Lower lobe of right lung (tissue), 2 donors: ENCODE measurements at places on chromosomes 1 and 21. TPM values are rescaled to one million over a fixed set of nuclear protein-coding genes. Genes with fewer than 3 reads are reported as not detected.

- no peak for DNase-seq
- no peaks in the 10 kb centered on the region for H3K4me1 ChIP-seq
- H3K27me3 ChIP-seq: no peaks in the 10 kb centered on the region
Observed at GRCh38 chr1:177909416-177909815, 60.4 kb downstream of the SEC16B start.

DNA sequence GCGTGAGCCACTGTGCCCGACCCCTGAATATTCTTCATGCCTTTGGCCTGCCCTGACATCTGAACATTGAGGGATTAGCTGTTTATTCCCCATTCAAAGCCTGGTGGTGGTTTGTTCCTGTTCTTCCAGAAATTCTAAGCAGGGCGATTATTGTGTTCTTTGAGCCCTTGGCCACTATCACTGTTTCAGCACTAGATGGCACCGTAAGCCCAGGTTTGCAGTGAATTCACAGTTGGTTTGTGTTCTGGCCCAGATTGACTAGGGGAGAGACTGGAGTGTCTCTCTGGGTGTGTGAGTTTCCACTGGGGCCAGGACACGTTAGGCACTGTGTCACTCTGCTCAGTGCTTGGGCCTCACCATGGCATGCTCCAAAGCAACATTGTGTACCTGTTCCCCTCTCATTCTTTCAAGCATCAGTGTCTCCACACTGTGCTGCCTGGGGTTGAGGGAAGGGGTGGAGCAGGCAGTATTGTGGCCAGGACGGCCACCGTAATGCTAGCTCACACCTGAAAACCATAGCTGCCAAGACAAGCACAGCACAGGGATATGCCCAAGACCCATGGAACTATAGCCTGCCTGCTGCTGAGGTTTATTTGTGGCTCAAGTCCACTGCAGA, 52.7 kb downstream of the PKN2 start:
- peaks cover 3% of the 10 kb centered on the region for H3K4me1 ChIP-seq
- H3K27me3 ChIP-seq: no peaks in the 10 kb centered on the region
- no peaks in the 10 kb centered on the region for H3K36me3 ChIP-seq
- DNase-seq: no peak
- no peak overlapping the region for H3K27ac ChIP-seq
- no peak overlapping the region for H3K4me3 ChIP-seq

DNA sequence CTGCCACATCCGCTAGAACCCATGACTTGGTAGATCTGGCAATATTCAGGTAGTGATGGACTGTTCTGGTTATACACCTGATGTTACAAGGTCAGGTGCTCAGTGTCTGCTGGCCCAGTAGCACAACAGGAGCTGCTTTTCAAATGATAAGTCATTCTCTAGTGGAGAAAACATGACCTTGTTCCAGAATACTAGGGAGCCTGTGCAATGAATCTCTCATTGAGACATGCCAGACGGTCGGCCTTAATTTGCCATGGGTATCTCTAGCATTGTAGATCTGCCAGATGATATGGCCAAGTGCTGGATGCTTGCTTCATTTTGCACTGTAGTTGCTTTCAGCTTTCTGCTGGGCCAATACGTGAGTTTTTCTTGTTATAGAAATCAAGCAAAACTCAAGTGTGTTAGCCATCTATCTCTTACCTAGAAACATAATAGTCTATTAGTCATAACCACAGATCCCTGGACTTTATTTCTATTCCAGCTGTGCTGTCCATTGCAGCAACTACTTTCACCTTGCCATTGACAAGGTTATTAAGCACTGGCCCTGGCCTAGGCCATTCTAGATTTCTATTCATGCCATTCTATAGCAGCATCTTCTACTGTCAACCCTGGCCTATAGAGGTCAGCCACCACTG, 13.9 kb upstream of the CENPF start:
- H3K27me3 ChIP-seq: peaks cover 4% of the 10 kb centered on the region
- no peak overlapping the region for H3K4me3 ChIP-seq
- no peak for DNase-seq
- H3K4me1 ChIP-seq: no peaks in the 10 kb centered on the region
- H3K27ac ChIP-seq: no peak overlapping the region
- H3K36me3 ChIP-seq: no peaks in the 10 kb centered on the region

Gene CFHR4
- total RNA-seq: not detected

Gene PCNT
- 36.5 TPM for total RNA-seq

- no peak overlapping the region for H3K4me3 ChIP-seq
- no peak for DNase-seq
- H3K27me3 ChIP-seq: no peaks in the 10 kb centered on the region
- no peak overlapping the region for H3K27ac ChIP-seq
- H3K36me3 ChIP-seq: no peaks in the 10 kb centered on the region
Observed at GRCh38 chr1:56045477-56045876, 533.9 kb downstream of the PLPP3 start.

Gene SYPL2
- total RNA-seq: 1.5 TPM

- H3K36me3 ChIP-seq: peaks cover 30% of the 10 kb centered on the region
- no peak overlapping the region for H3K4me3 ChIP-seq
- peaks cover 45% of the 10 kb centered on the region for H3K4me1 ChIP-seq
- H3K27me3 ChIP-seq: no peaks in the 10 kb centered on the region
- H3K27ac ChIP-seq: peak overlapping the region; percentile 90
Observed at GRCh38 chr1:203631349-203631748, 4.7 kb downstream of the ATP2B4 start.

Gene NTPCR
- total RNA-seq: 29.5 TPM

Gene THEMIS2
- 161 TPM for total RNA-seq

DNA sequence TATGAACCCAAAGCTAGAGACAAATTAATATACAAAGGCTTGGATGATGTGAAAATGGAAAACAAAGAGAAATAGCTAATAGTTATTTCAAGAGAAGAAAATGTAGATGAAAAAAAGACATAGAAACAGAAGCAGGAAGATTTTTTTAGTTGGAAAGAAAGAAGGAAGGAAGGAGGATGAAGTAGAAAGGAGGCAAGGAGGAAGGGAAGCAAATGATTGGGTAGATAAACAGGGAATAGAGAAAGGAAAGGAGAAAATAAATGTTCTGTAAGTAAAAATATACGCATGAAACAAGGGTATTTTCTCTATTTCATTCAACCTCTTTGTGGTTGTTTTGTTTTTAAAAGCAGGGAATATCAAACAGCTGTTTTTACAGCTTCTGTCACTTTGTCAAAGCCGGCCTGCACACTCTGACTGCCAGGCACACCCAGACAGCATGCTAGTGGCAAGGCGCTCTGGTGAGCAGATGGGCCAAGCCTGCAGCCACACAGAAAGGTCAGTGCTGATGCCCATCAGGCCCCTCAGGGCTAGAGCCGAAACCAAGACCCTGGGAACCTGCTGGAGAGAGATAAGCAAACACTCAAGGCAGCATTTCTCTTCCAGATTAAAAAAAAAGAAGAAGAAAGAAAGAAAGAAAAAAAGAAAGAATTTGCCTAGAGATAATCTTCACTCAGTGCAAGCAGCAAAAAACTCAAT, 72.9 kb upstream of the CTTNBP2NL start:
- no peaks in the 10 kb centered on the region for H3K27me3 ChIP-seq
- H3K4me3 ChIP-seq: no peak overlapping the region
- H3K4me1 ChIP-seq: peaks cover 6% of the 10 kb centered on the region
- no peak overlapping the region for H3K27ac ChIP-seq
- DNase-seq: no peak

DNA sequence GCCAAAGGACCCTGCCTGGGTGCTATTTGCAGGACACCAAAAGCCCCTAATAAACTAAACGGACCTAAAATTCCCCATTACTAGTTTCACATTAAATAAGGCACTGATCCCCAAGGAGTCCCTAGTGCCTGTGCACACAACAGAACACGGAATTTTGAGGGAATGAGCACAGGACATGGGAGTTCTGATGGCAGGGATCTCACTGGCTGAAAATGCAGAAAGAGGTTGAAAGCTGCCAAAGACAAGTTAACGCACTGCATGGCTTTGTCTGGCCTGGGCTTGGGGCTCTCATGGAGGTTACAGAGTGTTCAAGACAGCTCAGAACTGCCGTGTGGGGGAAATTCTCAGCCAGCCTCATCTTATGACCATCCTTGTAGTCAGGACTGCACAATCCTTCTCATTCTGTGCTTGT, 15.6 kb upstream of the ATP1B1 start:
- DNase-seq: no peak
- no peak overlapping the region for H3K27ac ChIP-seq

Gene OR2G6
- total RNA-seq: not detected

DNA sequence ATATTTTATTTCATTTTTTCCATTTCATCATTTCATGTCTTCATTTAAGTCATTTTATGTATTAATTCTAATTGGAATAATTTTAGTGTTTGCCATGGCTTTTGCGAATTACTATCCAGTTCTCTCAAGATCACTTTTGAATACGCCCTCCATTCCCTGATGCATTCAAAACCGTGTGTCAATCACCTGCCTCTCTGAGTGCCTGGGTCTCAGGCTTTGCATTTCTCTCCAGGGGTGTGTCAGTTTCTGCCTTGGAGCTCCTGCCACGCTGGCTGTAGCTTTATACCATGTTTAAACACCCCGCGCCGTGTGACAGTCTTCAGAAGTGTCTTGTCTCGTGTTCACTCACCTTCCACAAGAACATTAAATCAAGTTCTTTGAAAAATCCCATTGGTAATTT, 7.4 kb upstream of the DNMT3L start:
- no peak for DNase-seq
- H3K27ac ChIP-seq: no peak overlapping the region
- H3K27me3 ChIP-seq: no peaks in the 10 kb centered on the region
- H3K36me3 ChIP-seq: no peaks in the 10 kb centered on the region
- H3K4me1 ChIP-seq: no peaks in the 10 kb centered on the region
- no peak overlapping the region for H3K4me3 ChIP-seq

DNA sequence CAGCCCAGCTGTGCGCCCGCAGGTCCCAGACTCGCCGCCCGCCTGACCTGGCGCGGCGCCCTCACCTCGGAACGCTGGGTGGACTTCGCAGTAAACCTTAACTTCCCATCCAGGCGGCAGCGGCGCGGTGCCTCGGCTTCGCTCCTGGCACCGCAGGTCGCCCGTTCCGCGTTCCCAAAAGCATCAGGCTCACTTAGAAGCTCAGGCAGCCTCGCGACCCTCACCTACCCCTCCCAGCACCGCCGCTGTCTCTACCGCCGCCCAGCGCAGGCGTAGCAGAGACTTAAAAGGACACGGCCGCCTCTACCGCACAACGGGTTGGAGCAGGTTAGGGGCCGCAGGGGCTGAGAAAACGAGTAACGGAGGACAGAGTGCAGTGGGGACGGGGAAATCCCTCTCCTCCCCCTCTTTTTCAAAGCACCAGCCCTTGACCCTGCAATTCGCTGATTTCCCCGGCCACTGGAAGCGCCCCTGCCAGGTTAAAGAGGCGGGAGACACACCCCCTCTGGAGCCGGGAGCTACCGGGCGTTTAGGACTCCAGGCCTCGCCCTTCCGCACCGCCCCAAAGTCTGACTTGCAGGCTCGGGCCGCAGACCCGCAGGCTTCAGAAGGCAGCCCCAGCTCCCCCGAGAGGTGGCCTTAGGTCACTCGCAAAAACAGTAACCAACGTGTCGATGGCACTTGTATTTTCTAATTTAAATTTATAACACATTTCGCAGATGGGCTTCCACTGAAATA, 328.5 kb downstream of the FAM72C start:
- peak overlapping the region; percentile 21 for H3K4me3 ChIP-seq
- H3K27me3 ChIP-seq: peaks cover 59% of the 10 kb centered on the region
- H3K4me1 ChIP-seq: no peaks in the 10 kb centered on the region
- no peaks in the 10 kb centered on the region for H3K36me3 ChIP-seq
- H3K27ac ChIP-seq: no peak overlapping the region
- no peak for DNase-seq

Gene GABRD
- 2.7 TPM for total RNA-seq

GRCh38 chr1:17156108-17156507, 36.9 kb upstream of the PADI2 start:
- no peak overlapping the region for H3K4me3 ChIP-seq
- DNase-seq: no peak
- H3K36me3 ChIP-seq: no peaks in the 10 kb centered on the region

Gene RHD
- not detected for total RNA-seq

Gene DMBX1
- not detected for total RNA-seq

Gene HMGCS2
- total RNA-seq: 0.32 TPM

DNA sequence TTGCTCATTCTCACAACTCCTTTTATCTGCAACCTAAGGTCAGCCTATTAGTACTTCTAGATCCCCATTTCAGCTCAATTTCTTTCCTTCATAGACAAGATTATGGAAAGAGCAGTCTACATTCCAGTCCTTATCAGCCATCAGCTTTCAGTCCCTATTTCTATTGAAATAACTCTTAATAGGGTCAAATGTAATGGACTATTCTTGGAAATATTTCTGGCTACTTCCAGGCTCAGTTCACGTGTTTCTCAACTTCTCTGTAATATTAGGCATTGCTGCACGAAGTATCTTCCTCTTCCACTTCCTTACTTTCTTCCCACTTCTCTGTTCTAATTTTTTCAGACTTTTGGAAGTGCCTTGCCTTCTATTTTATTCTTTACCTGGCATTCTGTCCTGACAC, 232.9 kb upstream of the USP25 start:
- DNase-seq: no peak
- no peaks in the 10 kb centered on the region for H3K27me3 ChIP-seq
- H3K27ac ChIP-seq: no peak overlapping the region
- no peaks in the 10 kb centered on the region for H3K4me1 ChIP-seq
- H3K36me3 ChIP-seq: no peaks in the 10 kb centered on the region

Gene MCOLN2
- 5.1 TPM for total RNA-seq

DNA sequence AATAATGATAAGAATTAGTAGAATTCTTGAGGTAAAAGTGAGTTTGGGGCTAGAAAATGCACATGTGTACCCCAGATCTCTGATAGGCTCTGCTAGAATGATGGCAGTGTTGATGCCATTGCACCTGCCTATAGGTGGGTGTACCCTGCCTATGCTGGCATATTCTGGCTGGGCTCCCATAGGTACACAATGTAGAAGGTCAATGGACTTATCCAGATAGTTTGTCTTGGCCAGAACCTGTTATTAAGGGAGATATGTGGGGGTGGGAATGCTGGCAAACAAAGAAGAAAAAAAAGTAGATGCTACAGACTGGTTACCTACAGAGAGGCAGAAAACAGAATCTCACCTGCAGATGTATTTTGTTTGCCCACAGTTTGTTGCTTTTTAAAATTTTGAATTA, 14.1 kb upstream of the KLHDC8A start:
- DNase-seq: no peak
- H3K36me3 ChIP-seq: no peaks in the 10 kb centered on the region
- no peak overlapping the region for H3K27ac ChIP-seq
- H3K4me3 ChIP-seq: no peak overlapping the region
- no peaks in the 10 kb centered on the region for H3K27me3 ChIP-seq
- peaks cover 26% of the 10 kb centered on the region for H3K4me1 ChIP-seq
